ENCODE measurements at places on chromosomes 2 and 18. TPM values are rescaled to one million over a fixed set of nuclear protein-coding genes. Genes with fewer than 3 reads are reported as not detected.

DNA sequence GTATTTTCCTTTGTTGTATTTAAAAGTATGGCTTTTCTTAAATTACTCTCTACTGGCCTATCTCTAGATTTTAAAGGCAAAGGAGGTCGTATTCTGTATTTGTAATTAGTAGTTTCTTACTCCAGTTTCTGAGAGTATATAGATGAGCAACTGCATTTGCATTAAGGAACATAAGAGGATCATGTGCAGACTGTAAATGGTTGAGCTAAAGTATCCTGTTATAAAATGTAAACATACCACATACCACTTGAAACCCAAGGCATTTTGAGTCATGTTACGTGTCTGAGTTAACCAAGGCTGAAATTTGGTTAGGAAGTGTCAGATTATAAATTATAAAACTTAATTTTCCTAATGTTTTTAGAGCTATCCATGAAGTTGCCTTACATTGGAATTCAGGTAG lies 76.3 kb downstream of the GPD2 start:
- no peak for DNase-seq

DNA sequence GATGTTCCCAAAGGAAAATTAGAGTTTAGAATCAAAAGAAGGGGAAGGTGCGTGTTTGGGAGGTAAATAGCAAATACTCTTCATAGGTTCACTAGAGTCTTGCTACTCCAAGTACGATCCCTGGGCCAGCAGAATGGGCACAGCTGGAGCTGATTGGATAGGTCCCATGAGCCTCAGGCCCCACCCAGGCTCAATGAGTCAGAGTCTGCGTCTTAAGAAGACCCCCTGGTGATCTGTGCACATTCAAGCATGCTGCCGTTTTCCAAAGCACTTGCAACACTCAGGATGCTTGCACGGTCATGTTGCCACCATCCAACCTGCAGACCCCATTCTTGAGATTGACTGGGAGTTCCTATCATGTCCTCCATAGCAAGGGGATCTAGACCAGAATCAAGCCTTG lies 40.5 kb downstream of the ABCG8 start:
- DNase-seq = no peak

GRCh38 chr2:143907801-143908200 lies 612.1 kb downstream of the ZEB2 start:
- DNase-seq = no peak

The BCL2 gene
- total RNA-seq = 4.5 TPM

DNA sequence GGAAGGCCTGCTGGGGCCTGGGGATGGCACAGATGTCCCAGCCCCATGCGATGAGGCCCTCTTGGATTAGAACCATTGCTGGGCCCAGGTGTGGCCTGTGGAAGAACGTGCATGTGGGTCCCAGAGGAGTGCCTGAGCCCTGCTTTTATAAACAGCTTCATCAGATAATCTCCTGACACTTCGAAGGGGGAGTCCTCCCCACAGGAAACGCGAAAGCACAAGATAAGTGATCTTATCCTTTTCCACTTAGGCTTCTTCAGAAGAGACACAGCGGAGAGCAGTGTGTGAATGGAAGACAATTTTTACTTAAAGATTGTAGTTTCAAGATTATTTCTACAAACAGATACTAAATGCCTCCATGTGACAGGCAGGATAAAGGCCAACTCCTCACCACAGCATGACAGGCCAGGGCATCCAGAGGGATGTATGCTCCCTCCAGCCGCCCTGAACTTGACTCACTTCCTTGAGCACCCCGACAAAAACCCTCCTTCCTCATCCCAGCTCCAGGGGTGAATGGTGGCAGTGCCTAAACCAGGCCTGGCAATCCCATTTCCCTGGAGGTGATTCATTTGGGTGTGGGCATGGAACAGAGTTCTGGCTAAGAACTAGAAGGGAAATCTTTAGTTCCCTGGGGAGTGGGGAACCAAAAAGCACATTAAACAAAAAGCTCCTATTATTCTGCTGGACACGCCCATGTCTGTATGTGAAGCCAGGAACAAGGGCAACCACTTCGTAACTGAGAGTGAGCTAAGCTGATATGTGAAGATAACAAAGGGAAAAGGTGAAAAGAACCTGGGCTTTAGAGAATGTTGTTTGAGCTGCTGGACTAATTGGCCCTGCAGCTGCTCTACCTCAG lies 56.2 kb upstream of the TMEM163 start:
- no peak for DNase-seq

- no peak for DNase-seq
Measured at GRCh38 chr2:237404413-237404812, 9.6 kb downstream of the COL6A3 start.

The ARPC2 gene
- 198 TPM for total RNA-seq

DNA sequence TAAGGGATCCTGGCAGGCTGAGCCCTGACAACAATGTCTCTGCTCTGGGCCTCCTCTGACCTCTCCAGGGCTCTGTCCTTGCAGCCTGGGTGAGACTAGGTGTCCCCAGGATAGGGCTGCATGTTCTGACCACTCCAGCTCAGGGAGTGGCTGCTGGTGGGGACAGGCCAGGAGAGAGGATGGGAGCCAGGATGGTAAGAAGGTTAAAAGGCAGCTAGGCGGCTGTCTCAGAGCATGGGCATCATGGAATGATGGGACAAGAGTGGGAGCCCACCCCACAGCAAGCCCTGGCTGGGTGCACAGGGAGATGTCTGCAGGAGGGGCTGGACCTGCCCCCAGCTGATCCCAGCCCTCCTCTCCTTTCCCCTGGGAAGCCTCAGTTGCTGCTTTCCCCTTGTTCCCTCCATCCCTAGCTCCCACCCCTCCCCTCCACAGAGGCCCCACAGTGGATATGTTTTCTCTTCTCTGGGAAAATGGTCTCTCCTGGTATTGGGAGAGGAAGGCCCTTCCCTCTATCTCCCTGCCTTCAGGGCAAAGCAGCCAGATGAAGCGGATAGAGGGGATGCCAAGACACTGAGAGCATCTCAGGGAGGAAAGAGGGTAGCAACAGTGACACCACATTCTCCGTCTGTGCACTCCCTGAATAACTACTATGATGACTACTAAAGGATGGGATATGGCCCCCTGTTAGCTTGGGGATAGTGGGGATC lies 334.3 kb downstream of the DYSF start:
- no peak for DNase-seq

The SAG gene
- not detected for total RNA-seq

GRCh38 chr2:157393348-157393747 lies 50.5 kb downstream of the CYTIP start:
- no peak for DNase-seq

- DNase-seq = no peak
Measured at GRCh38 chr2:58638256-58638805, 397.2 kb upstream of the FANCL start.

The FTCDNL1 gene
- 0.97 TPM for total RNA-seq

The KIAA2012 gene
- total RNA-seq = not detected

The RASGRP3 gene
- total RNA-seq = not detected

GRCh38 chr2:160408173-160408958 lies 85.2 kb downstream of the RBMS1 start:
- no peak for DNase-seq

The SPEG gene
- total RNA-seq = 32.0 TPM

The KCNG2 gene
- total RNA-seq = 0.19 TPM

GRCh38 chr18:13387855-13388548 lies 169.4 kb downstream of the LDLRAD4 start:
- no peak for DNase-seq

DNA sequence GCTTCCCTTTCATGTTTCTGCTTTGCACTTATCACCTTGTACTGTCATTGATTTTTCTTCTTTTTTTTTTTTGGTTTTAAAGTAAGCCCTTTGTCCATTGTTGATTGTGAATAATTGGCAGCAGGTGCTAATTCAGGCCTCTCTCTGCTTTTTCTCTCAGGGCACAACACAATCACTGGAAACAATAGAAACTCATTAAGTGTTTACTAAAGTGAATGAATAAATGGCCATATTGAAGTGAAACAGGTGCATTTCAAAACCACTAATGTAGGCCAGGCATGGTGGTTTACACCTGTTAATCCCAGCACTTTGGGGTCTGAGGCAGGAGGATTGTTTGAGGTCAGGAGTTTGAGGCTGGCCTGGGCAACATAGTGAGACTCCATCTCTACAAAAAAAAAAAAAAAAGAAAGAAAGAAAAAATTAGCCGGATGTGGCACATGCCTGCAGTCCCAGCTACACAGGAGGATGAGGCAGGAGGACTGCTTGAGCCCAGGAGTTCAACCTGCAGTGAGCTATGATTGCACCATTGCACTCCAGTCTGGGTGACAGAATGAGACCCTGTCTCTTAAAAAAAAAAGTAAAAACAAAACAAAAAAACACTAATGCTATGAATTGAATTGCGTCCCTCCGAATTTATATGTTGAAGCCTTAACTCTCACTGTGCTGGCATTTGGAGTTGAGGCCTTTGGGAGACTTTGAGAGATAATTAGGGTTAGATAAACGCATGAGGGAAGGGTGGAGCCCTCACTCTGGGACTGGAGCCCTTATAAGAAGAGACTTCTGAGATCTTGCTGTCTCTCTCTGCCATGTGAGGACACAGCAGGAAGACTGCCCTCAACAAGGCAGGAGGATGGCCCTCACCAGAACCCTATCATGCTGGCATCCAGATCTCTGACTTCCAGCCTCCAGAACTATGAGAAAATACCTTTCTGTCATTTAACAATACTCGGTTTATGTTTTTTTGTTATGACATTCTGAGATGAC lies 19.9 kb downstream of the SLC38A11 start:
- DNase-seq = no peak

The ASB3 gene
- total RNA-seq = 29.8 TPM

DNA sequence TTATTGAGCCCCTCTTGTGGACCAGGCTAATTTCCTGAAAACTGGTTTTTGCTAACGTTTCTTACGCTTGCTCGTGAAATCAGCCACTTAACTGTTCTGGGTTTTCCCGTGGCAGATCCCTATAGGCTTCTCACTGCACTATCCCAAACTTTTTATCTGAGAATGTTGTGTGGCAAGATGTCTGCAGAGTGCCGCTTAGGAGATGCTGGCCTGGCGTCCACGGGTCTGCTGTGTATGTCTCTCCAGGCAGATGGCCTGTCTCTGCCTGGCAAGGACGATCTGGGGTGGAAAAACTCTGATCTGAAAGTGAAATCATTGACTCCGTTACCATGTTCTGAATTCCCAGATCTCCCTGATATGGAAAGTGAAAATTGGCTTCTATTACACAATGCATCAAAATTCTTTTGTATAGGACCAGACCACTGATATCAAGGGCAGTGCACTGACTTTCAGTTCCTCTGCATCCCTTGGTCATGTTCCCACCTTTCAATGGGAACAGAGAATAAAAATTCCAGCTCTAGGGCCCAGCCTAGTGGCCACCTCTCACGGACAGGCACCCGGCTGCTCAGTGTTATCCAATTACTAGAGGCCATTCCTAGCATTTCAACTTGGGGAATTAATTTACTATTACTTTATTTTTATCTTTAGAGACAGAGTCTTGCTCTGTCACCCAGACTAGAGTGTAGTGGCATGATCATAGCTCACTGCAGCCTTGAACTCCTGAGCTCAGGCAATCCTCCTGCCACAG lies 154.6 kb downstream of the ACOXL start:
- no peak for DNase-seq

GRCh38 chr2:80070587-80070986 lies 234.0 kb downstream of the LRRTM1 start:
- DNase-seq = no peak

DNA sequence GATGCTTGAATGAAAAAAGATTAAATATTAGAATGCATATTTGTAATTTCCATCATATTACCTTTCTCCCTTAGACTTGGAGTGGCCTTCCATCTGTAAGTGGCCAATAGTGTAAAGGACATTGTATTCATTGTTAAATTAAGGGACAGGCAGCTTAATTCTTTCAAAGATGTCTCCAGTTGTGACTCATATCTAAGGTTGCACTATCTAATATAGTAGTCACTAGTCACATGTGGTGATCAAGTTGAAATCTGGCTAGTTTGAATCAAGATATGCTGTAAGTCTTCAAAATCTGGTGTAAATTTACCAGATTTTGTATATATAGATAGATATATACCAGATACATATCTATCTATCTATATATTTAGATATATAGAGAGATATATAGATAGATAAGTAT lies 52.4 kb upstream of the AGPS start:
- DNase-seq = no peak

The PROKR1 gene
- 3.9 TPM for total RNA-seq

GRCh38 chr2:239669899-239670460 lies 269.2 kb upstream of the HDAC4 start:
- DNase-seq = no peak

DNA sequence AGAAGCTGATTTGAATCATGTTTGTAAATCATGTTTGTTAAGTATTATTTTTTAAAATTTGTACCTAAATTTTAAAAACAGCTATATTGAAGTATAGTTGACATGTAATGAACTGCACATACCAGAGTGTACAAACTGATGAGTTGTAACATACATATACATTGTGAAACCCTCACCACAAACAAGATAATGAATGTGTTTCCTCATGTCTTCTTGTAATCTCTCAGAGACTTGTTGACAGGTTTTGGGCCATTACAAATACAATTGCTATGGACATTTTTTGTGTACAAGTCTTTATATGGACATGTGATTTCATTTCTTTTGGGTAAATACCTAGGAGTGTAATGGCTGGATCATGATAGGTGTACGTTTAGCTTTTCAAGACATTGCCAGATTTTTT lies 21.5 kb downstream of the WDR43 start:
- DNase-seq = no peak

DNA sequence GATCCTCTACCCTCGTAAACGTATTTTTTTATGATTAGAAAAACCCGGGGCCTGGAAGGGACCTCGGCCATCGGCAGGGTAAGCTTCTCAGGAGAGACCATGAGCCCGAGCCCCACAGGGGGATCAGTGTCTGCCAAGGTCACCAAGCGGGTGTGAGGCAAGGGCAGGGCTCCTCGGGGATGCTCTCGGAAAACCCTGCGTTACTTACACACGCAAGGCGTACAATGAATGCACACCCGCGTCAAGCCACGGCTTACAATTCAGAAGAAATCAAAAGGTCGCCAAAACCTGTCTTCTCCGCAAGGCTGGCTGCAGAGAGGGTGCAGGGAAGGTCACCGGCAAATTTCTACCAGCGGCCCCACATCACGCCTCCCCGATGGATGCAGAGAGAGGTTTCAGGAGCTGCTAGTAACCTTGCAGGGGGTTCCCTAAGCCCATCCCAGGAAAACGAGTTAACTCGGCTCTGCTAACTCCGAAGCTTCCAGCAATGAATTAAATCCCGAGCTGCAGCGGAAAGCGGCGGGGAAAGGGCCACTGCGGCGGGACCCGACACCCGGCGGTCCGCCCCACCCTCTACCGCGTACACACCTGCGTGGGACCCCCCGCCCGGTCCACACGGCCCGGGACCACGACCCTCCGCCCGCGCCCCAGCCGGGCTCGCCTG lies 638 bp downstream of the ST3GAL5 start:
- no peak for DNase-seq

GRCh38 chr2:74867841-74868658 lies 34.1 kb downstream of the HK2 start:
- DNase-seq = no peak

The UCN gene
- not detected for total RNA-seq

GRCh38 chr2:8125741-8126711 lies 555.8 kb upstream of the ID2 start:
- DNase-seq = no peak

DNA sequence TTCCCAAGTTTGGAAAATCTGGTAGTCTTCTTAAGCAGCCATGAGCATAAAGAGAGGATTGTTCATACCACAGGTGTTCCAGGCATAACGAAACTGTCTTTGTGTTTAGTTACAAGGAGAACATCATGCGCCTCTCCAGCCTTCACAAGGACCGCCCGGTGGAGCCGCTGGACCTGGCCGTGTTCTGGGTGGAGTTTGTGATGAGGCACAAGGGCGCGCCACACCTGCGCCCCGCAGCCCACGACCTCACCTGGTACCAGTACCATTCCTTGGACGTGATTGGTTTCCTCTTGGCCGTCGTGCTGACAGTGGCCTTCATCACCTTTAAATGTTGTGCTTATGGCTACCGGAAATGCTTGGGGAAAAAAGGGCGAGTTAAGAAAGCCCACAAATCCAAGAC lies 6.0 kb upstream of the MROH2A start:
- DNase-seq = no peak

The REG1B gene
- not detected for total RNA-seq
